ENCODE measurements at places on chromosomes 3 and 15.

DNA sequence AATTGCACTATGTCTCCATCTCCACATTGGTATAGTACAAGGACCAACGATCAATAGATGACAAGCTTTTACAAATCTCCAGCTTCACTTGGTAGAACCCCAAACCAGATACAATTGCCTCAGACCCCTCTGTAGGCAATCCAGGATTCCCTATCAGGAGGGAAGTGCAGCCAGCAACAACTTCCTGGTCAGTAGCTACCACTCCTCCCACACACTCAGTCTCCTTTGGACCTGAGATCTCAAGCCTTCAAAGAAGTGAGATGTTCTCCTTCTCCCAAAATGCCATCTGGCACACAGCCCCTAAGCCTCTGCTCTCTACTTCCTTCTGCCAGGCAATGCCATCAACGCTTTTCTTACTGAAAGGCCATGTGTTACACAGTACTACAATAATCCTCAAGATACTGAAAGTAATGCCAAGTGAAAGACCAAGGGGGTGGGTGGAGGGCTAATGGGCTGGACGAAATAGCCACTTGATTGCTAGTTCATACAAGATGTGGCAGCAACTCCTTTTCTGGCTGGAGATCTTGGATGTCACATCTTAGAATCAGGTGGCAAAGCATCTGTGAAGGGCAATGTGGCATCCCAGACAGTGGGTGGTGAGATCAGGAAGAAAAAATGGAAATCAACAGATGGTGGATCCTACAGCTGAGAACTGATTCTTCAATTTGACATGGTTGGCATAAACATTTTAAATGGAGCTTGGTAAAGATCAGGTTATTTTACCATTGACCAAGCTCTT lies 75.3 kb upstream of the ACP3 start:
- DNase-seq: no peak

DNA sequence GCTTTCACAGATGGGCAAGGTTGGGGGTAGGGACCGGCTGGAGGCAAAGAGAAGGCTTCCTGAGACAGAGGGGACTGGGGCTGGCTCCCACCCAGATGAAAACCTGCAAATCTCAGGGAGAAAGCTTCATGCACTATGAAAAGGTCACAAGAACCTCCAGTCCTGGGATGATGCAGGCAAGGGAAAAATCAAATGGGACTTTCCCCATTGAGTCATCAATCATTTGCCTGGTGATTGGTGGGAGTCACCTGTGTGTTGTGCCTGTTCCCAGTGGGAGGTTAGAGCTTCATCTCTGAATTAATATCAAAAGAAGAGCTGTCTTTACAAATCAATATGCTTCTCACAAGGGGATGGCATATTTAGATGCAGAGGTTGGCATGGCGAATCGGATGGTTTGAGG lies 49.9 kb downstream of the CACNA1D start:
- DNase-seq: no peak

DNA sequence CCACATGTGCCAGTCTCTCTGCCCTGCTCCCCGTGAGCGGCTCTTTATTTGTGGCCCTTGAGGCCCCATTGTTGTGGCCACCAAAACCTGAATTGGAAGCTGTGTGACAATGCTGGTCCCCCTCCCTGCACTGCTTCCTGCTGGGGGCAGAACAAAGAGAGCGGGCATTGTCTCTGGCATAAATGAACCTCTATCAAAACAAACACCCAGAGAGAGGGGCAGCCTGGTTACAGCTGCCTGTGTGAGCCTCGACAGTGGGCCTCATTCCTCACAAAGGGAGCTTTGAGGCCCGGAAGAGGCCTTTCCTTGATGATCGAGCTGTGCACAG lies 152.9 kb downstream of the IGF1R start:
- peak; percentile 24 for DNase-seq

DNA sequence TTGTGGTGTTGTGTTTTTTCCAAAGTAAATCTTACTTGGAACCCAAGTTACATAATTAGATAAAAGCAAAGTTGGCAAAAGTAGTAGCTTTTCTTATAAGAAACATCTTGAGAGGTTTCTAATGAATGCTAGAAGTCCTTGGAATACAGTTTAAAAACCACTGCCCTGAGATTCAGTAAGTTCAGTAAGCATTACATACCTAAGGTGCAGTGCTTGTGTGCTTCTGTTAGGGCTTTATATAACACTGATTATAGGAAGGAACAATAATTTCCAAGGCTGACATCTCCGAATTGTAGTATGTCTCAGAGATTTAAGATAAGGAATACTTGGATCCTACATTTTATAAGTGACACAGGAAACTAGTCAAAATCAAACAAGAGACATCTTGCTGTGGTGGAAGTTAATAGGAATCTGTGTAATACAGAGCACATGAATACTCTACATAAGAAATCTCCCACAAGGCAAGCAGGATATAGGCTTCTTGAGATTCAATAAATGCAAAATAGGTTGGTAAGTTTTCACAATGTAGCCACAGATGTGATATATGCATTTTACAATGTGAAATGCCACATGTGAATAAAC lies 268.2 kb downstream of the LSAMP start:
- no peak for DNase-seq

DNA sequence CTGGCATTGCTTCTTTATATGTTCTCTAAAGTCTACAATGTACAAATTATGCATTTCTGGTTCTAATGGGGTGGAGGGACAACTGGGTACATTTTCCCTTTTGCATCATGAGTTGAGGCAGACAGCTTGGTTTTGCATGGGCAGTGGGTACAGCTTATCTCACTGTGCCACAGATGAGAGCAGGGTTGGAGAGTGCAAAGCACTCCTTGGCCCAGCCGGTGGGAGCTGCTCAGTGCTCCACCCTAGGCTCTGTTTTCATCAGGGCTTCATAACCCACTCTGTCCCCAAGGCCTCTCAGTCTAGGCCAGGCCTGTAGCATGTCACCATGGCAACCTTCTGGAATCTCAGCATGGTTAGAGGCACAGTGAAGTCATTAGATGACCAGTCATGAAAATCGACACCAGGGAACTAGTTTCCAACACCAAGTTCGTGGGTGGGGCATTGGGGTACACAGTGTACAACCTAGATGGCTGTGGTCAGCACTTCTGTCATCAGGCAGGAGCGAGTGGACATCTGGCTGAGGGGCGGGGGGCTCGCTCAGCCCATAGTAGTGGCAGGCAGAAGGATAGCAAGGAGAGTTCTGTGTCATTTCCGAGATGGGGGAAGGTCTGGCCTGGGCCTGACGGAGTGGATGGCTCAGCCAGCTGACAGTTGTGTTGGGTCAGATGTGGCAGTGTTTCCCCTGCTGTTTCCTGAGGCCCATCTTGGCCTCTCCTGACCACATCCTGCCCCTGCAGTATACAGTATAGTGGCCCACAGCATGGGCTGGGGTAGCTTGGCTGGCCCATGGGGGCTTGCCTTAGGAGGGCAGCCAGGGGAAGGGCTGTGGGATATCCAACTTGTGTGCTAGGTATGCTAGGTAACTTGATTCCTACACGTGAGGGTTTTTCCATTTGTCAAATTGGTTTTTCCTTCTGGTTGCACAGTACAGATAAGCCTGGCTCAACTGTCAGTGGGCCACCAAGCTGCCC lies 75.7 kb upstream of the PRR23C start:
- no peak for DNase-seq

GRCh38 chr3:48558493-48559134 lies 2.0 kb upstream of the PFKFB4 start:
- DNase-seq: no peak

- DNase-seq: no peak
Observed at GRCh38 chr3:180188512-180189309, 152.0 kb upstream of the PEX5L start.

DNA sequence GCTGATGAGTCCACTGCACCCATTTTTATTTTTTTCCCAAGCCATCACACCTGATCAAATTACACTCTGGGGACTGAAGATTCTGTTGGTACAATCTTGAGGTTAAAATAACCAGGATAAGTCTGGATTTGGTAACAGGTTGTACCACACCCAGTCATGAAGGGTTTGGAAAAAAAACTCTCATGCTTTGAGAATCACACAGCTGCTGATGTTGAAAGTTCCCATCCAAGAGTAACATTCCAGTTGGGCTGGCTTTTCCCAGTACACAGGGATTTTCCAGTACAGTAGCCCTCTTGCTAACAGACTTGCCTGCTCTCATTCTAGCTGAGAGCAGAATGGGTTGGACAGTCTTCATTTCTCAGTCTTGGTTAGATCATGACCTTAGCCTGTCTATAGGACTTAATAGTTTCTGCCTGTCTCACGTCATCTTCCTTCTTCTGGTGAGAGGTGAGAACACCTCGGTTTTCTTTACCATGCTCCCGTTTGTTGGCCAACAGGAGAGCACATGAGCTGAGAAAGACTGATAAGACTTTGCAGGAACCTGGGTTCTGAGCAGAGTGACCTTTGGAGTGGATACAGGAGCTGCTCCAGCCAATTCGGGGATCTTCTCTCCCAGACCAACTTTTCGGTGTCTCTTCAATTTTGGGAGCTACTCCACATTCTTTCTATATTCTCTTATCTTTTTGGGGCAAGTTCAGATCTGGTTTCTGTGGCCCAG lies 300.1 kb upstream of the LYSMD4 start:
- no peak for DNase-seq

- DNase-seq: no peak
Observed at GRCh38 chr3:65328148-65328547, 640.3 kb upstream of the ADAMTS9 start.

GRCh38 chr3:4410606-4411005 lies 56.5 kb downstream of the SUMF1 start:
- no peak for DNase-seq

DNA sequence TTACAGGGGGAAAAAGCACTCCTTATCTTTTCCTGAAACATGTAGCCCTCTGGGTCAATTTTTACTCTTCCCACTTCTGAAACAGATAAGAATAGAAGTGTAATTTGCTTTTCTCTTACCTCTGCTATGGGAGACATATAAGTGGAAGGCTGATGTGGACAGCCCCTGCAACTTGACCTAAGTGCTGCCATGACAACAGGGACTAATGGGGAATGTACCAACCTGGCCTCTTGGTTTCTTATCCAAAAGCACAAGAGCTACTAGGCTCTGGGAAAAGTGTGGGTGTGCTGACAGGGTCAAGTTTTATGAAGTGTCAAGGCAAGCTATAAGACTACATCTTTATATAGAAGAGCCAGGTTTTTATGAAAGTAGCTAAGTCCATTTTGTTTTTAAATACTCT lies 1246.5 kb downstream of the OTOL1 start:
- DNase-seq: no peak

DNA sequence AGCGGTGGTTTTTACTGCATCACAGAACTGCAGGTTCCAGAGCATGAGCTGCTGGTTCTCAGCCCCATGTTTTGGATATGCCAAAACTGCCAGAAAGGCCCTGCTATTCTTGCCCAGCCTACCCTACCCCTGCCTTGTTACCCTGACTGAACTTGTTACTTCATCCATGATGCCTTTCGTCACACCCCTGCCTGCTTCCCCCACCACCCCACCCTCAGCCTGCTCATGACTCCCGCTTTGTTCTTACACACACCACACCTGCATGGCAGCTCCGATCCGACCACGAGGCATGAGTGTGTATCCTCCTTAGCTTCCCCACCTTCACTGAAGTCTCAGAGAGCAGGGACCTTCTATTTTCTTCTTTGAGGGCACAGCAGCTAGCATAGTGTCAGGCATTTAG lies 5.1 kb upstream of the TM4SF1 start:
- DNase-seq: no peak

Data from NCI-H2029 treated with DMSO at 0.1 percent for 48 hours (cell line).